ENCODE measurements at places on chromosomes 11 and 22. TPM values are rescaled to one million over a fixed set of nuclear protein-coding genes. Genes with fewer than 3 reads are reported as not detected.

IL10RA gene
- 58.1 TPM for total RNA-seq

PATE2 gene
- total RNA-seq = not detected

RBM7 gene
- total RNA-seq = 39.1 TPM

TRPC6 gene
- total RNA-seq = not detected

C11orf87 gene
- not detected for total RNA-seq

XKR3 gene
- not detected for total RNA-seq

MTMR2 gene
- total RNA-seq = 54.2 TPM

RIBC2 gene
- total RNA-seq = 13.3 TPM

OR52A1 gene
- total RNA-seq = not detected

PHF21A gene
- total RNA-seq = 30.6 TPM

NCF4 gene
- total RNA-seq = 6.3 TPM

Data from activated CD8-positive, alpha-beta memory T cell treated with anti-CD3 and anti-CD28 coated beads for 36 hours (primary cell).